Activated gamma-delta T cell treated with anti-CD3 and anti-CD28 coated beads, Interleukin-2, amount 50 U/mL, for 16 hours (primary cell): ENCODE measurements at places on chromosomes 11 and 22.
A peak's percentile ranks its signal among the peaks of the same experiment; 100 is the strongest.

DNA sequence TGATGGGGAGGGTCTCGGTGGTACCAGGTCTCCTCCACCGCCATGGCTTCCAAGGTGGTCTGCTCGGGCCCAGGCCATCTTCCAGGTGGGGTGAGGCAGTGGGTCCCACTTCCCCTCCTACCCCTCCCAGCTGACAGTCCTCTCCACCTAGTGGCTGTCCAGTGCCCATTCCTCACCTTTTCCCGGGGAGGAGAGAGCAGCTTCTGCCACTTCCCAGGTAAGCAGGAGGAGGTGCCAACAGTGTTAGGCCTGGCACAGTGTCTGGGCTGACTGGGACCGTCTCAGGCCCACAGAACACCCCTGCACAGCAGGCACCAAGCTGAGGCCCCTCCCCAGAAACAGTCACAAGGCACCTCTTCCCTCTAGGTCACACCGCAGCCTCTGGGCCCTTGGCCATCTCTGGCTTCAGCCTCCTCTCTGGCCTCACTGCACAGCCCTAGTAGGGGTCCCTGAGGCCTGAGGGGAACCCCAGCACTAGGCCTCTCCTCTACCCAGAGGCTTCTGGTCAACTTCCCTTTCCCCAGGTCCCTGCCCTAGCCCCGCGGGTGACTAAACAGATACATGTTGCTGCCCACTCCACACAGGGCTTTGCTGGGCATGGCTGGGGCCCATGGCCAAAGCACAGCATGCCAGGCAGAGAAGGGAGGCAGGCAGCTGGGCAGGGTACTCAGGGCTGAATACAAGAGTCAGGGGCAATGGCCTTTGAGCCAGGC, 2.3 kb upstream of the ANKRD13D start:
- DNase-seq = no peak

GRCh38 chr22:23351321-23351720, 171.0 kb downstream of the BCR start:
- no peak for DNase-seq

DNA sequence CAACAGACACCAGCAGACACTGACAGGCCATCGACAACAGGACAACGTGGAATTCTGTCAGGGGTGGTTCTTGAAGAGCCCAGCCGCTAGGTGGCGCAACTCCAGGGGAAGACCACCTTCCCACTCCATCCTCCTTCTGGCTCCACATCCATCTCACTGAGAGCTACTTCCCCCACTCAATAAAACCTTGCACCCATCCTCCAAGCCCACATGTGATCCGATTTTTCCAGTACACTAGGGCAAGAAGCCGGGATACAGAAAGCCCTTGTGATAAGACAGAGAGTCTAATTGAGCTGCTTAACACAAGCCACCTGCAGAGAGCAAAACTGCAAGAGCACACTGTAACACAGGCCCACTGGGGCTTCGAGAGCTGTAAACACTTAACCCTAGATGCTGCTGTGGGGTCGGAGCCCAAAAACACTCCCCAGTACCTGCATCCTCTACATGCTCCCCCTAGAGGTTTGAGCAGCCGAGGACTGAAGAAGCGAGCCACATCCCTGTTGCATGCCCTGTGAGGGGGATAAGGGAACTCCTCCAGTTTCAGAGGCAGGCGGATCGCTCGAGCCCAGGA, 11.5 kb upstream of the RAB39A start:
- DNase-seq = no peak

DNA sequence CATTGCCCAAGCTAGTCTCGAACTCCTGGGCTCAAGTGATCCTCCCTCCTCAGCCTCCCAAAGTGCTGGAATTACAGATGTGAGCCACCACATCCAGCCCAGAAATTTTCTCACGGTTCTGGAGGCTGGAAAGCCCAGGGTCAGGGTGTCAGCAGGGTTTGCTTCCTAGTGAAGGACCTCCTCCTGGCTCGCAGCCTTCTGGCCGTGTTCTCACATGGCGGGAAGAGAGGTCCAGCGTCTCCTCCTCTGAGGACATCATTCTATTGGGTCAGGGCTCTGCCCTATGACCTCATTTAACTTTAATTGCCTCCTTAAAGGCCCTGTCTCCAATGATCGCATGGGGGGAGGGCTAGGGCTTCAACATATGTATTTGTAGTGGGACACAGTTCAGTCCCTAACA, 38.1 kb downstream of the SDHAF2 start:
- DNase-seq = no peak

GRCh38 chr22:24434471-24435322, 7.3 kb downstream of the ADORA2A start:
- DNase-seq = peak; percentile 70

DNA sequence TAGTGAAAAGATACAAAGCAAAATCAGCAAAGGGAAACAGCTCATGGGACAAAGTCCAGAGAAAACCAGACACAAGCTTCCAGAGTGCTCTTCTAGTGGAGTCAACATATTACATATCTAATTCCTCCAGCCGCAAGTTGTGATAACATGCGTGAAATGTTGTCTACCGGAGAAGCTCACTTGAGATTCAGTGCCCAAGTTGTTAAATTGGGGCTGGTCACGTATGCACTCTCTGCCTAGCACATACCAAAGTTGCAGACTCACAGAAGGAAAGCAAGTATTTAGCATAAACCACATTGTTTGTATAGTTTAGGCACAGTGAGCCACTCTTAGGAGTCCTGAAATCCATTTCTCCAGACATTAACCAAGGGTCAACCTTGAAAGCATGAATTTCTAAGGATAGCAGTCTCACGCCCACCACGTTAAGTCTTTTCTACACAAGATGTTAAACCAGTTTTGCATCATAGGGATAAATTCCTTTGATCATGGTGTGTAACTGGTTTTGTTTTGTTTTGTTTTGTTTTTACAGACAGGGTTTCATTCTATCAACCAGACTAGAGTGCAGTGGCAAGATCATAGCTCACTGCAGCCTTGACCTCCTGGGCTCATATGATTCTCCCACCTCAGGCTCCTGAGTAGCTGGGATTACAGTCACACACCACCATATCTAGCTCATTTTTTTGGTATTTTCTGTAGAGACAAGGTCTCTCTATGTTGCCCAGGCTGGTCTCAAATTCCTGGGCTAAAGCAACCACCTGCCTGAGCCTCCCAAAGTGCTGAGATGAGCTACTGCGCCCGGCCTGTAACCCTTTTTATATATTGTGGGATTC, 39.5 kb upstream of the EP300 start:
- DNase-seq = no peak

GRCh38 chr11:83374311-83374710, 88.1 kb upstream of the CCDC90B start:
- DNase-seq = no peak

DNA sequence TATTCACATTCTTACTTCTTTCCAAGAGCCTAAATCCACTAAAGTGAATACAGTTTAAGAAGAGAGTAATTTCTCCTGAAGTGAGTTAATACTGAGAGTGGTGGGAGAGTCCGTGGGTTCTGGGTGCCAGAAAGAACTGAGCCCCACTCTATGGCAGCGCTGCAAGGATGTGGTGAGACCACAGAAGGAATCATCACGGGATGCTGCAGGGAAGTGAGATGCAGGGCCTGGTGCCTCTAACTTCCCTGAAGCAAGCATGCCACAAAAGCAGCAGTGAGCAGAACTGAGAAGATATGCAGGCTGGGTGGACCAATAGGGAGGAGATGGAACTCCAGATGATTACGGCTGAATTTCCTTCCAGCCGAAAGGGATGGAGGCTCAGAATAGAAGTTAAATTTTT, 5.0 kb upstream of the MMP12 start:
- no peak for DNase-seq

DNA sequence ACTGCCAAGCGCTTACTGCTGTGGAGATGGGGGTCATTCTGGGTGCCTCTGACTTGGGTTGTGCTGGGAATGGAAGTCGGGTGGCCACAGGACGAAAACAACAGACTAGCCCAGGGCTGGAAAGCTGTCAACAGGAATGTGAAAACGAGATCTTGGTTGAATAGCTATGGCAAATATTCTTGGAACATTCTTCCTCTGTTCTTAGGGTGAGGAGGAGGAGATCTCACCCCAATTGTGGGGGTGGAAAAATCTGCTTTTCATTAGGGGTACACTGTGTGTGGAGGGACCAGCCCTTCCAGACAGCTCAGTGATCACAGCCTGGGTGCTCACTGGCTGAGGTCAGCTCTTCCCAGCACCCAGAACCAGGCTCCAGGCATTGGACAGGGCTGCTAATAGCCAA, 52.0 kb upstream of the PRSS23 start:
- DNase-seq = no peak

- no peak for DNase-seq
Observed at GRCh38 chr11:122984186-122985011, 2.8 kb upstream of the BSX start.

DNA sequence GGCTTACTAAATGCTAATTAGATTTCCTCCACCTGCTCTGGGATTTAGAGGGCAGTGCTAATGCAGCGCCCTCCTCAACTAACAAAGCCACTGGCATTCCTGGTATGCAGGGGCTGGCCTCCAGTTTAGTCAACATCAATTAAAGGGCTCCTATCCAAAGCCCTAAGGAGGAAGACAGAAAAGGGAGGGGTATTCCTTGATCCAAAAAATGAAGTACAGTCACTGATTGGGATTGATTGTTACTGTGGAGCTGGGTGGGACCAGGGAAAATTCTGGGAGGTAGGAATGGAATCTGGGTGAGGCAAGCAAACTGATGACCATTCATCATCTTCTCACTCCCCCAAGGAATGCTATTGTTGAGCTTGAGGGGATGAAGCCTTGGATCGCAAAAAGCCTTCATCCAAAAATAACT, 52.2 kb downstream of the GAB2 start:
- DNase-seq = no peak

DNA sequence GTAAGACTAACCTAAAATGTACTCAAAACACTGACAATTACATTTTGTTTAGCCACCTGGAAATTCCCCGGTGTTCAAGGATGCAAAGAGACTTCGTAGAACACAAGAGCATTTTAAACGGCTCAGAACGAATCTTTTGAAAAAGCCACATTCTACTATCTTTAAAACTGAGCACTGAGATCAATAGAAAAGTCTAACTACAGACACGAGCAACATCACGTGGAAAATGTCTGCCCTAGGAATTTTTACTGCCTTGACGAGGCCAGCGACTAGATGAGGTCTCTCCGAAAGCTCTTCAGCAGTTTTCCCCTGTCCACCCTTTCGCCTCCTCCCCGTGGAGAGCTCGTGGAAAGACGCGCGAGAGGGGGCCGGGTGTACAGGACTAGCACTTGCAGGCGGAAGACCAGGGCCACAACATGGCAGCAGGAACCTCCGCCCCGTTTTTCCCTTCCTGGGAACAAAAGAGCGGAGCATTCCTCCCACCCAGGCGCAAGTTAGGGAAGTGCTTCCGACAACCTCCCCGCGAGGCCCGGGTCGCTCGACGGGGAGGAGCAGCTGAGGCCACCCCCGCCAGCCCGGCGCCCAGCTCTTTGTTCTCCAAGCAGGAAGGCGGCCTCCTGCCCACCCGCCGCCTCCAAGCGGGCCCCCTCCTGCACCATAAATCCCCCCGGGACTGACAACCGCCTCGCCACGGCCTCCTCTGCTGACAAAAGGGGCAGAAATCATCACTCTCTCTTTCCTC, 1.1 kb downstream of the EIF4G2 start:
- DNase-seq = no peak

DNA sequence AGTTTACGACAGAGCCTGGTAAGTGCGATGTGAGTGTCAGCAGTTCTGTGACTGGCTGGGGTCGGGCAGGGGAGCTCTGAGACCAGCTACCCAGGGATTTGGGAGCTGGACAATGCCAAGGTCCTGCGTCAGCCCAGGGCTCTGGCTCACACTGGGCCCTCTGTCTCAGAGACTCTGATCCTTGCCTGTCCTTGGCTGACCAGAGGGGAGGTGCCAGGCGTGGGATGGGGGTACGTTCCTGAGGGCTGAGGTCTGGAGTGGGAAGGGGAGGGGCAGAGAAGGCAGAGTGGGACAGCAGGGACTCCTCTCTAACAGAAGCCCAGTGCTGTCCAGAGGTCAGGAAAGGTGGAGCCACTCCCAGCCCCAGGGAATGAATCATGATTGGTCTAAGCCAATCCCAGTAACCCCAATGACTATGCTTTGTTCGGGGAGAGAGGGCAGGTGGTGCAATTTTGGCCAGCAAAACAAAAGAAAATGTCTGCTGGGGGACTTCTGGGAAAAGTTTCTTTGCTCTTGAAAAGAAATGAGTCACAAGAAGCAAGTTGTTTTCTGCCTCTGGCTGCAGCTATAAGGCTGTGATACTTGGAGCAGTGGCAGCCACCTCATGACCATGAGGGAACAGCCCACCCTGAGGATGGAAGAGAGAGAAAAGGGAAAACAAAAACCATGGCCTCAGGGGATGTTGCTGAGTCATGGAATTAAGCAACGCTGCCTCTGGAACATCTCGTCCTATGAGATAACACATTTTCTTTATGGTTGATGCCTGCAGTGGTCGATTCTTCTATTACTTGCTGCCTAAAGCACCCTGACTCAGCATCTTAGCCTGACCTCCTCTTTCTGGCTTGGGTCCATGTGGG, 108.3 kb downstream of the CHST1 start:
- no peak for DNase-seq

GRCh38 chr11:82176365-82176764, 557.3 kb downstream of the FAM181B start:
- no peak for DNase-seq

DNA sequence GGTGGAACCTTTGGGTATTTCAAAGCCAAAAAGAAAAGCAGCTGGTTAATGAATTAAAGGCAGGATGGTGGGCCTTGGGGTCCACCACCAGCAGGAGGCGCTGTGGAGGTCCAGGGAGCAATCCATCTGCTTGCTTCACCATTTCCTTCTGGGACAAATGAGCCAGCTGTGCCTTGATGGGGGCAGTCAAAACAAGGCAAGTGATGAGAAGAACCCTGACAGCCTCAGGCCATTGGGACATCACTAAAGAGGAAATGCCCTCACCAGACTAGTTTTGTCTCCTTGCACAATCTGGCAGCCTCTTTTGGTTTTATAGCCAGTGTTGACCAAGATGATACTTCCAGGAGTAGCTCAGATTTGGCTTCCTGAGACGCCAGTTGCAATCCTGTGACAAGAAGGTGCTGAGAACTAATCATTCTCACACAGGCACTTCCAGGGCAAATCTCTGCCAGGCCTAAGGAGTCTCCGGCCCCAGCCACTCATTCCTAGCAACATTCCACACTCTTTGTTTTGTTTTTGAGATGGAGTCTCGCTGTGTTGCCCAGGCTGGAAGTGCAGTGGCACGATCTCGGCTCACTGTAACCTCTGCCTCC, 38.2 kb upstream of the WEE1 start:
- DNase-seq = peak; percentile 71

DNA sequence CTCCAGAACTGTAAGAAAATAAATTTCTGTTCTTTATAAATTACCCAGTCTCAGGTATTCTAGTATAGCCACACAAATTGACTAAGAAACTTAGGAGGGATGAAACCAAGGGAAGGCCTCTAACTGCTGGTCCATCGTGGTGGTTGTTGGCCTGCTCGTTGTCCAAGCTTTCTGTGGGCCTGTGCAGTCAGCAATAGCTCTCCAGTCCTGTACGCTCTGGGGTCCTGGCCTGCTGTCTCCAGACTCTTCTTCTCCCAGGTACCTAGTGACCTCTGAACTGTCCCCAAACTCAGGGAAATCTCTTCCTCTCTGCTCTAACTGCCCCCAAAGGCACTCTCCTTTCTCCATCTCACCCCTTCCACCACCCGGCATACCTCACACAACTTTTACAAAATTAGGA, 5.7 kb upstream of the VSIG10L2 start:
- no peak for DNase-seq
